Activated T-cell treated with anti-CD3 and anti-CD28 coated beads for 48 hours (primary cell): ENCODE measurements at places on chromosomes 12 and 14.

- DNase-seq, result no peak
Observed at GRCh38 chr12:98418357-98419075, 96.9 kb upstream of the TMPO start.

GRCh38 chr14:90191154-90191553 is 65.2 kb upstream of the PSMC1 start:
- DNase-seq, result no peak

GRCh38 chr12:120925740-120926563 is 21.8 kb upstream of the SPPL3 start:
- DNase-seq, result no peak

- no peak for DNase-seq
Observed at GRCh38 chr12:26700430-26700829, 132.6 kb downstream of the ITPR2 start.

GRCh38 chr14:22588526-22589095 is 413 bp downstream of the DAD1 start:
- DNase-seq, result no peak

GRCh38 chr12:29638528-29638927 is 141.0 kb upstream of the OVCH1 start:
- DNase-seq, result no peak

GRCh38 chr12:96472384-96472783 is 17.0 kb upstream of the CFAP54 start:
- DNase-seq, result no peak

DNA sequence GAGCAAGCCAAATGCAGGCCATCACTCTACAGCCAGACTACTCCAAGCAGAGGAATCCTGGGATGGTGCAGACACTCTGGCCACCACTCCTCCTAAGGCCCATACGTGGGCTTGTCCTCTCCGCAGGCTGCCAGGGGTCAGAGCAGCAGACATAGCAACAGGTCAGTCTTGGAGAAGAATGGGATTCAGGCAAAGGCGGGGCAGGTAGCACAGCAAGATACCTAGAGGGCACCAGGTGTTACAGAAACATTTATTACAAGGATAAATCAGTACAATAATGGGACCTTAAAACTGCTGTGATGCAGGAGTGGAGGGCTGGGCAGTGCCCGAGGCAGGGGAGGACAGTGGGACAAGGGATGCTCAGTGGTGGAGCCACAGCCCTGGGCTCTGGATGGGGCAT is 20.3 kb downstream of the SYNDIG1L start:
- no peak for DNase-seq

- no peak for DNase-seq
Observed at GRCh38 chr14:68404146-68404527, 388.7 kb downstream of the ZFP36L1 start.

DNA sequence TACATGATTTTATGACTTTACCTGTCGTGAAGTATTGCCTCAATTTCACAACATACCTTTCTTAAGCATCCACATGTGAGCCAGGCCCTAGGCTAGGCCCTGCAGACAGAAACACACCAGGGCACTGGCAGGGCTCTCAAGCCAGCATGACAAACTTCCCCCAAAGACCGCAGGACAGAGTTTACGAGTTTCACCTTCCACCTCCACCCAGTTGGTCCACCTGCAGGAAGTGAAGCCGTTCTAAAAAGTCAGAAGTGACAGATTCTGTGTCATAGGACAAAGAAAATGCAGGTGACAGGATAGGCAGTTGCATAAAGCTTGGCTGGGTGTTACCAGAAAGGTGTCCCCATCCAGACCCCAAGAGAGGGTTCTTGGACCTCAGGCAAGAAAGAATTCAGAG is 382.3 kb downstream of the PCNX1 start:
- no peak for DNase-seq

GRCh38 chr12:71958993-71959578 is 20.4 kb downstream of the TPH2 start:
- no peak for DNase-seq

- DNase-seq, result no peak
Observed at GRCh38 chr14:52918486-52918885, 32.4 kb downstream of the FERMT2 start.

- DNase-seq, result no peak
Observed at GRCh38 chr14:104434214-104435076, 145.1 kb upstream of the C14orf180 start.

GRCh38 chr12:51797301-51797700 is 51.2 kb downstream of the FIGNL2 start:
- no peak for DNase-seq

DNA sequence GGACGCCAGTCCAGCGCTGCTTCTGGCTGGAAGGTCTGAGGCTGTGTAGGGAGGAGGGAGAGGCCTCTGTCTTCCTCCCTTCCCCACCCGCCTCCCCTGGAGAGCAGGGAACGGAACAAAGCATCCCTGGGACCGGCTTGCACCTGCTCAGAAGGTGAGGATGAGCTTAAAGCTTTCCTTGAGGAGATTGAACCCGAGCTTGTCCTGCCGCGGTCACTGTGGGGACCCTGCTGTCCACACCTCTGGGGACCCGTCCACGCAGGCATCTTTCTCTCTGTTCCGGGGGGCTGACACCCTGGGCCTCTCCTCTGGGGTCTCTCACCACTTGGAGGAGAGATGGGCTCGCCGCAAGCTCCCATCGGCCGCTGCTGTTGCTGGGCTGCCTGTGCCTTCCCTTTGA is 33.2 kb upstream of the SFSWAP start:
- no peak for DNase-seq

GRCh38 chr12:131116468-131117117 is 162.9 kb downstream of the ADGRD1 start:
- no peak for DNase-seq

- DNase-seq, result no peak
Observed at GRCh38 chr14:68806526-68807147, 13.8 kb upstream of the ZFP36L1 start.

GRCh38 chr14:70113211-70113610 is 75.5 kb downstream of the SLC8A3 start:
- no peak for DNase-seq

DNA sequence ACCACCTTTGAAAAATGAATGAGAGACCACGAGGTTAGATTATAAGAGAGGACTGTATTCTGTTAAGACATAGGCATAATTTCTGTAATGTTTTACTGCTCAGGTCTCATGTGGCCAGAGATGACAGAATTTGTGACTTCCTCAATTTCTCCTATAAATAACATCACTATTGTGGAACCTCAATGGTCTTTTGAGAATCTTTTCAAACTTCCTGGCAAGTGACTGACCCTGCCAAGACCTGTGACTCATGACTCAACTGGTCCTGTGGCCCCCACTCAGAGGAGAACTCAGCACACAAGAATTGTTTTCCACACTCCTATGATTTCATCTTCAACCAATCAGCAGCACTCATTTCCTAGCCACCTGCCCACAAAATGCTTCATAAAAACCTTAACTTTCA is 508.2 kb upstream of the ATP2B1 start:
- no peak for DNase-seq

GRCh38 chr14:66540038-66540437 is 32.1 kb downstream of the GPHN start:
- DNase-seq, result no peak

GRCh38 chr12:41174602-41175001 is 13.5 kb upstream of the PDZRN4 start:
- DNase-seq, result no peak

- DNase-seq, result no peak
Observed at GRCh38 chr12:115062741-115063140, 378.8 kb upstream of the TBX3 start.
